GM23338 (cell line): ENCODE measurements at places on chromosomes 3 and 15. TPM values are rescaled to one million over a fixed set of nuclear protein-coding genes. Genes with fewer than 3 reads are reported as not detected.

GRCh38 chr15:65329288-65329983 lies 25.0 kb downstream of the RNU5B-1 start:
- no peak for DNase-seq

DNA sequence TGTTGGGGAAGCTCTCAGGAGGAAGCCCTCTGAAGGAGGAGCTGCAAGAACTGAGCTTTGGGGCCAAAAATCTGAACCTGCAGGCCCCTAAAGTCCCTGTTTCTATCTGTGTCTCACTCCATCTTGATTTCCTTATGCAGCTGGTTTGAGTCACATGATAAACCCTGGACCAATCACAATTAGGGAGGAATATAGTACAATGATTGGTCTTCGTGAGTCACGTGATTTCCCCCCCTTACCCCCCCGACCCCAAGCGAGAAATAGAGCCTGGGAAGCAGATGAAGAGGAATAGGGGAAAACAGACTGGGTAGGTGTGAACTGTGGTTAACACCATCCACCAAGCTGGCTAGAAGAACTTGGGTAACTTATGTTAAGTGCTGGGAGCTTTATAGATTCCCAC lies 12.9 kb downstream of the CRABP1 start:
- DNase-seq = peak; percentile 51

The RAB11A gene
- polyA plus RNA-seq = 327 and 369 TPM in 2 replicates

The FANCD2 gene
- polyA plus RNA-seq = 59.5 and 61.5 TPM in 2 replicates

The GPR62 gene
- 0.10 and 0.42 TPM in 2 replicates for polyA plus RNA-seq

- no peak for DNase-seq
Measured at GRCh38 chr3:112005091-112005672, 6.5 kb downstream of the TAGLN3 start.

DNA sequence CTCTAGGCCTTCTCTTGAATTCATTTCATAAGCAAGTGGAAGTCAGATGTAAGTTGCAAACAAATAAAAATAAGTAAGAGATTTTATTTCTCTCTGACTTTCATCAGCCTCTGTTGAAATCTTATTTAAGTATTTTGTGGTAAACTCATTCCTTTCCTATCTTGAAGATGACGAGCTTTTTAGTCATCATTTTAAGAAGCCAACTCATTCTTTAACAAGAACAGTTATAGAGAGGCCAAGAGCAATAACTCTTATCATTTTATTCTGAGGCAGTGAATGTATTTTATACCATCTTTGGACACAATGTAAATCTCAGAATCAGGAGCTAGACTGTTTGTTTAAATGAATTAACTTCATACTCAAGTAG lies 147.5 kb upstream of the MBNL1 start:
- no peak for DNase-seq

- no peak for DNase-seq
Measured at GRCh38 chr15:99818872-99819271, 85.6 kb upstream of the LYSMD4 start.

GRCh38 chr15:95812491-95812890 lies 518.0 kb upstream of the NR2F2 start:
- DNase-seq = no peak

- DNase-seq = no peak
Measured at GRCh38 chr3:80750637-80751036, 982.8 kb upstream of the ROBO1 start.

- DNase-seq = no peak
Measured at GRCh38 chr3:127706312-127706711, 33.6 kb downstream of the ABTB1 start.

The FMN1 gene
- polyA plus RNA-seq = 0.71 and 1.2 TPM in 2 replicates

DNA sequence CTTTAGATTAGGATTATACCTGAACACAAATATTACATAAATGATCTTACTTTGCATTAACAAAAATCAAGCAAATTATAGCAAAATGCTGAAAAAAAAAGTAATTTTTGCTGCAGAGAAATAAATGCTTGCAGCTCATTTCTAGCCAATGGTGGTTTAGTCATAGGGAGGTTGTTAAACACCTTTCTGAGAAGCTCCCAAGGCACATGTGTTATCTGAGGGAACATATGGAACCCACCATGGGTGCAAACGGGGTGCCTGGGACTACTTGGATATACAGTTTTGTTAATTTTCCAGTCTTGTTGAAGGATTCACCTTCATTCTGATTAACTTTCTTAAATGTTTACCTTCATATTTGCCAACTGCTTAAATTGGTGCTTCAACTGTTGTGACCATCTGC lies 8.9 kb upstream of the RAMAC start:
- no peak for DNase-seq

DNA sequence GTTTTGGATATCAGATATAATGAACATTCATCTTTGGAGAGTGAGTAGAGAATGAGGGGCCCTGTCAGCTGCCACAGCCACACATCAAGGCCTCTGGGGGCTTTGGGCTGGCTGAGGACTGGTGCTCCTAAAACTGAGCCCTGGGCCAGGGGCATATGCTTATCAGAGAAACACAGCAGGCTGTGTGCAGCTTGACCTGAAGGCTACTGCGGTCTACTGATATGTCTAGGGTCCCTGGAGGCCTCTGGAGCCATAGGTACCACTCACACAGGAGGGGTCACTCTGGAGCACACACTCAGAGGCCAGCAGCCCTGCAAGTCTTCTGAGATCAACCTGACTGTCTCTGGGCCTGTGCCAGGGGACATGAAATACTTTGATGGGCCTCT lies 7.6 kb downstream of the TF start:
- DNase-seq = no peak

DNA sequence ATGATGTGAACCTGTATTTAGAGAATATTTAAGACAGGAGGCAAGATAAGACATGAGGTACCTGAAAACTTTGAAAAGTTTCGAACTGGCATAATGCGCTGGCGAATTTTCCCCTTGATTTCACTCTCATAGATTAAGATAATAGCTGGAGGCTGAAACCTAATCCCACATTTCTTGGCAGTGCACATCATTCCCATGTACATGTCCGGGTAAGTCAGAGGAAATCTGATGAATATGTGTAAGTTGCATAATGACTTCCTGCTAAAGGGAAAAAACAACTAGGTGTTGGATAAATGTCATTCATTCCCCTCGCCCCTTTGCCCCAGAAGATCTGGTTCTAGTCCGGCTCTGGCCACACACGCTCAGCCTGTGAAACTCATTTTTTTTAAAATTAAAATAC lies 3.6 kb downstream of the CEP19 start:
- no peak for DNase-seq

GRCh38 chr3:65148687-65149086 lies 460.9 kb upstream of the ADAMTS9 start:
- DNase-seq = no peak

DNA sequence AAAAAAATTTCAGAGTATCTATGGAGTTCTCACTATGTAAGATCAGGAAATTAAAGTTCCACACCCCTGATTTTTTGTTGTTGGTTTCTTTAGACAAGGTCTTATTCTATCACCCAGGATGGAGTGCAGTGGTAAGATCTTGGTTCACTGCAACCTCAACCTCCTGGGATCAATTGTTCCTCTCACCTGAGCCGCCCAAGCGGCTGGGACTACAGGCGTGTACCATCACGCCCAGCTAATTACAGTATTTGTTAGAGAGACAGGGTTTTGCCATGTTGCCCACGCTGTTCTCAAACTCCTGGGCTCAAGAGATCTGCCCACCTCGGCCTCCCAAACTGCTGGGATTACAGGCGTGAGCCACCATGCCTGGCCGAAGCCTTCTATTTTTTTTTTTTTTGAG lies 12.4 kb downstream of the QRICH1 start:
- no peak for DNase-seq

The KLHL24 gene
- polyA plus RNA-seq = 5.9 and 8.2 TPM in 2 replicates

The HIGD2B gene
- 0.45 TPM in 1 of 2 replicates, not detected in the other for polyA plus RNA-seq

GRCh38 chr3:94709249-94709902 lies 646.5 kb downstream of the NSUN3 start:
- no peak for DNase-seq

DNA sequence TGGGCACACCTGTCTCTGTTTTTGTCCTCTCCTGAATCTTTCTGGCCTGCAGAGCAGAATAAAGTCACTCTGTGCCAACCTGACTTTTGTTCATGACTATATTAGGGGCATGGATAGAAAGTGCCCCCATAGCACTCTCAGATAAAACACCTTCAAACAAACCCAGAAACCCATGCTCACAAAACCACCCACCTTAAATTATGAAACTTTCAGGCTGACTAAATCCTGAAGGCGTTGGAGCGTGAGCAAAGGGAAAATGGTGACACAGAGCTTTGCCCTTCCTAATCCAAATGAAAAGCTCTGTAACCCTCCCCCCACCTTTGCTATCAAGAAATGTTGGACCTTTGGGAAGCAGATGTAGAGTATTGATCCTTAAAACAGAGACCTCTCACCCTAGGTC lies 138.9 kb downstream of the IGF1R start:
- DNase-seq = no peak

The CHRFAM7A gene
- polyA plus RNA-seq = 0.99 and 1.4 TPM in 2 replicates

- no peak for DNase-seq
Measured at GRCh38 chr15:51947124-51947523, 24.5 kb downstream of the LEO1 start.

DNA sequence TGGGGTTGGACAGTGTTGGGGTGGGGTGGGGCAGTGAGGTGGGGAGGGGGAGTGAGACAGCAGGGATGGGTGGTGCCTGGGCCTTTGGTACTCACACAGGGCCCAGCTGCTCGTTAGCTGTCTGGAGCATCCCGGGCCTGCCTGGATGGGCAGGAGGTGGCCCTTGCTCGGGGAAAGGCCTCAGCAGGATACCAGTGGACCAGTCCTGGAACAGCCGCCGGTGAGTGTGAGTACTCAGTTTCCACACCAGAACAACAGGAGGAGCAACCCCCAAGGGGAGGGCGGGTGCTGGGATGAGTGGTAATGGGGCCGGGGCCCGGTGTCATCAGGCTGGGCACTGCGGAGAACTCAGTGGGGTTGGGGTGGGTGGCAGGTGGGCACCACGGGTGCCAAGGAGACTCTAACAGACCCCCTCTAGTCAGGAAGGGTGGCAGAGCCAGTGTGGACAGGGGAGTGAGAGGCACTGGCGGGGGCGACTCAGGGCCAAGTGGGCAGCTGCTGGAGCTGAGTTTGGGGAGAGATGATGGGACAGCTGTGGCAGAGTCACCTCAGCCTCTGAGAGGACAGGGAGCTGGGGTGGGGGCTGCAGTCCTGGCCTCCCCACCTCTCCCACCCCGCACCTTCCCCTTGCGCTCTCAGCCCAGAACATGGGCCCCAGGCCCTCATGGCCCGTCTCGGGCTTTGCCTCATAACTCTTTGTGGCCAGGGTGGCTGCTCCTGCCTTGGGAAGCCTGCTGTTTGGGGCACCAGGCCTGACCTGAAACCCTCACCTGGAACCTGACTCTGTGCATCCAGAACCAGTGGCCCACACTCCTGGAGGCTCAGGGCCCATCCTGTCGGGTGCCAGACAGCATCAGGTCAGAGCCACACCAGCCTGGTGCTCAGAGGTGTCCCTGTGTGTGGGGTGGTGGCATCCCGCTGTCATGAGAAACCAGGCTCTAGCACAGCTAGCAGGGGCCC lies 52.1 kb upstream of the PRR23E start:
- no peak for DNase-seq

- no peak for DNase-seq
Measured at GRCh38 chr15:91151781-91152563, 51.9 kb downstream of the SV2B start.

GRCh38 chr3:151787626-151788025 lies 26.3 kb upstream of the AADAC start:
- no peak for DNase-seq

The ROPN1 gene
- polyA plus RNA-seq = 0.11 TPM in 1 of 2 replicates, not detected in the other

GRCh38 chr3:45084361-45084760 lies 58.3 kb downstream of the CLEC3B start:
- DNase-seq = no peak

DNA sequence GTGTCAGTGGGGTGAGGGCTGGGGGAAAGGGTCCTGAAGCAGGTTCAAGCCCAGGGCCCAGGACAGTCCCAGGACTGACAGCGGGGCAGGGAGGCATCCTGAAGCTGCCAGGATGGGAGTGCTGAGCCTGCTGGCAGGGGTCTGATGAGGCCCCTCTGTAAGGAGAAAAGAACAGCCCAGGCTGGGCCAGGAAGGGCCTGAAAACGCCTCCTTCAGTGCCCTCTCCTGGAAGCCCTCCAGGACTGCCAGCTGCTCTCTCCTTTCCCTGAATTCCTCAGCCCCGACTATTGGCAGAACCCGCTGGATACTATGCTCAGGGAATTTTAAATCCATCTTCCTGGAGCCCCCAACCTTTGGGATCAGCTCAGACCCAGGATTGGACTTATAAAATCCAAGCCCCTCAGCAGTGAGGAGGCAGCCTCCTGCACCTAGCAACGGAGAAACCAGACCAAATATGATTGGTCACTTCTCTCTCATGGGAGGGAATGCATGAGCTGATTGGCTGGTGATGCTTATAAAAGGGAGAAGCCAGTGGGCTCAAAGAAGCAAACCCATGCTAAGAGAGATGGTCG lies 203.5 kb upstream of the LINGO1 start:
- DNase-seq = peak; percentile 64

DNA sequence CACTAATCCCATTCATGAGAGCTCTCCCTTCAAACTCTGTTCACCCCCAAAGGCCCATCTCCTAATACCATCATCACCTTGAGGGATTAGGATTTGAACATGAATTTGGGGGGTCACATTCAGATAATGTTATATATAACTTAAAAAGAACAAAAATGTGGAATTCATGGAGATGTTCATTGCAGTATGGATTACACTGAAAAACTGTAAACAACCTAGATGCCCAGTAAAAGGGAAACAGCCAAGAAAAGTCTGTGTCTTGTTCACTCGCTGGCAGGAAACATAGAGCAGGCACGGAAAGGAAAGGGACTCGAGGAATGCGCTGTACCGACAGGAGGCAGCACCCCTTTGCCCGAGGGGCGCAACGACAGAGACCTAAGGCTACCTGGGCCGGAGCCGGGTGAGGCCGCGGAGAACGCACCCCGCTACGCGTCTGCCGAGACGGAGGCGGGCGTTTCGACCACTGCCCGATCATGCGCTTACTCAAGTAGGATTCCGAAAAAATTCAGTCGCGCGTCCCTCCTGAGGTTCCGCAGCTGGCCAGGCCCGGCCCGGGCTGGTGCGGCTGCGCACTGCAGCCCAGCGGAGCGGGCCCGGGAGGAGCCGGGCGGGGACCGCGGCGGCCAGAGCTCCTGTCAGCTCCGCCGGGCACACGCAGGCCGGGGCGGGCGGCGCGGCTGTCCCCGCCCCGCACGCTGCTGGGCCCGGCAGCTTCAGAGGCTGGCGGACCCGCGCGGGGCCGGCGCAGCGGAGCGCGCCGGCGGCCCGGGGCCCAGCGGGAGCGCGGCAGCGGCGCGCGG lies 862 bp upstream of the MAN2A2 start:
- peak; percentile 87 for DNase-seq

The TM6SF1 gene
- polyA plus RNA-seq = 1.5 TPM in 1 of 2 replicates, not detected in the other

GRCh38 chr3:44612678-44613077 lies 12.2 kb upstream of the ZNF197 start:
- DNase-seq = no peak
